ENCODE measurements at places on chromosomes 5 and 9. TPM values are rescaled to one million over a fixed set of nuclear protein-coding genes. Genes with fewer than 3 reads are reported as not detected.

NMUR2 gene
- not detected for total RNA-seq

DBH gene
- not detected for total RNA-seq

GMCL2 gene
- not detected for total RNA-seq

IFNA21 gene
- not detected for total RNA-seq

NDUFS6 gene
- total RNA-seq, result 69.2 TPM

FAM163B gene
- total RNA-seq, result not detected

SPINK13 gene
- not detected for total RNA-seq

NR2F1-AS1 gene
- total RNA-seq, result 9.5 TPM

DNA sequence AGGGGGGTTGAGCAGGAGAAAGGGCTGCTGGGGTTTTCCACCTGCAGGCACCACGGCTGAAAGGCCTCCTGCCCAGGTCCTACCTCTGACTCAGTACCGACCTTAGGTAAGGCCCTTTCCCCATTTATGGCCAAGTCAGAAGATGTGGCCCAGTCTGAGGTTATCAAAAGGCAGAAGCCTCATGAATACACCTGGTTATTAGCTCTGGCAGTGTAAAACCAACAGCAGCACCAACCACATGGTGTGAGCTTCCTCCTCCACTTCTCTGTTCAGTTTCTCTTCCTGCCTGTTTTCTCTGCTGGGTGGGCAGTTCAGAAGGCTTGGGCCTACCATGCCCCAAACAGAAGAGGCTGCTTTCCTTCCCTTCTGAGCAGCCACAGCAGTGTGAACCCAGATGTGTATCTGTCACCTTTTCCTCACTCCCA is 86.9 kb downstream of the UGCG start:
- DNase-seq, result no peak

DNA sequence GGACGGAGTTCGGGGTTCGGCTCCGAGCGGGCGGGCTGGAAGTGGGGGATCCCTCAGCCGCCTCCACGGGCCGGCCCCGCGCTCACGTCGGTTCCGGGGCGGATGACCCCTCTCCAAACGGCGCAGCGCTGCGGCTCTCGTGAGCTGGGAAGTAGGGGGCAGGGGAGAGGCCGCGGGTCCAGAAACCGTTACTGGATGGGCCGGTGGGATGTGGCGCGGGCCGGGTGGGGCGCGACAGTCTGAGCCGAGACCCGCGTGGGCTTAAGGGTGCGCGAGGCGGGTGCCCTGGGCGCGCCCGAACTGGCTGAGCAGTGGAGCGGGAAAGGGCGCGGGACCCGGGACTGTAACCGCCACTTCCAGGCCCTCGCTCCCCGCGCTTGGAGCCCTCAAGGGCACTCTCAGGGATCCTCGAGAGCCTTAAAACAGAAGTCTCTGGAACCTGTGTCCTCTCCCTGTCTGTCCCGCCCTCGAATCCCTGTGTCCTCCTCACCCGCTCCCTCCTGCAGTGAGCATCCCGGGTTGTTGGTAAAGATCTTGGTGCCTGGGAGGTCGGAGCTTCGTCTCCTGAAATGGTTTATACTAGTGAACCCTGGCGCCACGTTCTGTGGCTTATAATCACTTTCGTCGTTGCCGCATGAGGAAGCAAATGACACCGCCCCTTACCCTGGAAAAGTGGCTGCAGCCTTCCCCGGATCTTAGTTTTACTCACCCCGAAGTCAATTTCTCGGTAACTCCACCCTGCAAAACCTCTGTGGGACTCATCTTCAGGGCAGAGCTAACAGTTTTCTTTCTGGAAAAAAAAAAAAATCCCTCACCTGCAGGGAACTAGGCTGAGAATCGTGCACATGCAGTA is 571 bp upstream of the MARCHF11 start:
- DNase-seq, result no peak

DNA sequence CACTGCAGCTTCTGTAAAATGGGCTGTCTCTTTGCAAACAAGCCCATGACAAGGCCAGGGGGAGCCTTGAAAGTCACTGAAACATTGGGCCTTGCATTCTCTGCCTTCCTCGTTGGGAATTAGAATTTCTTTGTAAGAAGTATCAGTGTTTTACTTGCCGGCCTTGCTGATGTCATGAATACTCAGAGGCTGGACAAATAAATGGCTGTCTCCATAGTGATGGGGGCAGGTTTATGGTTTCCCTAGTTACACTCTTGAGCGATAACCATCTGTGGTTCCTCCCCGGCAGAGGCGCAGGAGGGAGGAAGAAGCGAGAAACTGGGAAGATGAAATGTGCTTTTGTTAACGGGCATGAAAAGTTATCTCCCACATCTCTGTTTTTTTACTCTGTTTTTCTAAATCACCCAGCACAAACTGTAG is 272.7 kb upstream of the PANK3 start:
- DNase-seq, result peak; percentile 83

DNA sequence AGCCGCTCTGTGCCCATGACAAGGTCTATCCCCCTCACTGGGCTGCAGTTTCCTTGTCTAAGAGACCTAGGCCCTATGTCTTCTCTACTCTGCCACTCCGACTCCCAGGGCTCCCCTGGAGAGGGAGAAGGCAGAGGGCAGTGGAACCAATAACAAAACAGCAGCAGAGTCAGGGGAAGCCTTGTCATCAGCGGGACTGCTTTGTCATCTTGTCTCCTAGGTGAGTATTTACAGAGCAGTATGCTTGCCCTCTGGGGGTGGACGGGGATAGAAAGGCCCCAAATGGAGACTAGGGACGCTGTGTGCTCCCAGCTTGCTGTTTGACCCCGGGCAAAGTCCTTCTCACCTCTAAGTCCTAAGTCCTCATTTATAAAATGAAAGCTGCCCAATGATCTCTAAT is 318.5 kb downstream of the CDK5RAP2 start:
- DNase-seq, result no peak

- DNase-seq, result no peak
These were observed 73.8 kb downstream of the MRPL36 start for GRCh38 chr5:1725641-1726468.

DNA sequence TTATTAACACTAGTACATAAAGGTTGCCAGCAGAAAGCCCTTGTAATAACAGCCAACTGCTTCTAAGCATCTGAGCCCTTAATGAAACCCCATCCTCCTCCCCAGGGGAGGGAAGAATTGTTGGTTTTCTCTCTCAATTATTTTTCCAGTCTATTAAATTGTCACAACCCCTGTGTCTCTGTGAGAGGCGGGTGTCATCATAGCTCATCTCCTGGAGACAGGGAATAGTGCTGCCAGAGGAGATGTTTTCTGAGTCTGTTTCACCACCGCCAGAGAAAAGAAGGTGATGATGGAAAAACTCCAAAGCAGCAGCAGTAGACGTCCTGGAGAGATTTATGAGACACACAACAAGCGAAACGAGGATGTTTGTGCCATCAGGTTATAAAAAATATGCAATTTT is 271.1 kb upstream of the NMUR2 start:
- no peak for DNase-seq

- DNase-seq, result no peak
These were observed 414.6 kb downstream of the CAAP1 start for GRCh38 chr9:26477963-26478362.

- no peak for DNase-seq
These were observed 52.7 kb downstream of the WNK2 start for GRCh38 chr9:93236541-93237206.

GRCh38 chr9:128946571-128947276 is 679 bp downstream of the DOLK start:
- DNase-seq, result no peak

DNA sequence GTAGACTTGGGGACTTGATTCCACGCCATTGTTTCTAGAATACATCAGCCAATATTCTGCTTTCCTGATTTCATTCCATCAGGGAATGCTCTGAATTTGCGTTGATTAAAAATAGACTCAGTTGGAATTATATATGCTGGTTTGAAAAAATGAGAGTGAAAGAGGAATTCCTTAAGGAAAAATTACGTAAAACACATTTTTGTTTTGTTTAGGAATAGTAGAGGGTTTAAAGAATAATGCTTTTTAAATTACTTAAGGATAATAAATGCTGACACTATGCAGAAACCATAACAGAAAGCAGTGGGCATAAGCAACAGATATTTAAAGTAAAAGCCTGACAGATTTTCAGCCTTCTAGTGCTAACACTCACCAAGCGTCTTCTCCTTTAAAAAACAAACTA is 235.0 kb downstream of the ADAMTS6 start:
- no peak for DNase-seq

GRCh38 chr9:88044200-88044599 is 69.9 kb upstream of the CDK20 start:
- DNase-seq, result no peak

DNA sequence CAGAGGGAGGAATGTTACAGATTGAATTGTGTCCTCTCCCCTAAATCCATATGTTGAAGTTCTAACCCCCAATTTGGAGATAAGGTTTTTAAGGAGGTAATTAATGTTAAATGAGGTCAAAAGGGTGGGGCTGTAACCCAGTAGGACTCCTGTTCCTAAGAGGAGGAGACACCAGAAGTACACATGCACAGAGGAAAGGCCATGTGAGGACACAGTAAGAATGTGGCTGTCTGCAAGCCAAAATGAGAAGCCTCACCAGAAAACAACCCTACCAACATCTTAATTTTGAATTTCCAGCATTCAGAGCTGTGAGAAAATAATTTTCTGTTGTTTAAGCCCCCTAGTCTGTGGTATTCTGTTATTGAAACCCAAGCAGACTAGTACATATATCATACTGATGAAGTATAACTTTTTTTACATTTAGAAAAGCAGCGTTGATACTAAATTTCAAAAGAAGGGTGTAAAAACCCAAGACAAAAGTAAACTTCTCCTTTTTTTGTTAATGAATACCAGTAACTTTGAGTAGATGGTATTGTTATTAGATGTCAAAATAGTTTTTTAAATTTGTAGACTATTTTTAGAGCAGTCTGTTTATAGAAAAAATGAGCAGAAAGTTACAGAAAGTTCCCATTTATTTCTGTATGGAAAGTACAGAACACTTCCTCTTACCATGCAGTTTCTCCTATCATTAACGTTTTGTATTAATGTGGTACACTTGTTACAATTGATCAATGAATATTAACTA is 25.1 kb downstream of the RNF180 start:
- DNase-seq, result no peak

DNA sequence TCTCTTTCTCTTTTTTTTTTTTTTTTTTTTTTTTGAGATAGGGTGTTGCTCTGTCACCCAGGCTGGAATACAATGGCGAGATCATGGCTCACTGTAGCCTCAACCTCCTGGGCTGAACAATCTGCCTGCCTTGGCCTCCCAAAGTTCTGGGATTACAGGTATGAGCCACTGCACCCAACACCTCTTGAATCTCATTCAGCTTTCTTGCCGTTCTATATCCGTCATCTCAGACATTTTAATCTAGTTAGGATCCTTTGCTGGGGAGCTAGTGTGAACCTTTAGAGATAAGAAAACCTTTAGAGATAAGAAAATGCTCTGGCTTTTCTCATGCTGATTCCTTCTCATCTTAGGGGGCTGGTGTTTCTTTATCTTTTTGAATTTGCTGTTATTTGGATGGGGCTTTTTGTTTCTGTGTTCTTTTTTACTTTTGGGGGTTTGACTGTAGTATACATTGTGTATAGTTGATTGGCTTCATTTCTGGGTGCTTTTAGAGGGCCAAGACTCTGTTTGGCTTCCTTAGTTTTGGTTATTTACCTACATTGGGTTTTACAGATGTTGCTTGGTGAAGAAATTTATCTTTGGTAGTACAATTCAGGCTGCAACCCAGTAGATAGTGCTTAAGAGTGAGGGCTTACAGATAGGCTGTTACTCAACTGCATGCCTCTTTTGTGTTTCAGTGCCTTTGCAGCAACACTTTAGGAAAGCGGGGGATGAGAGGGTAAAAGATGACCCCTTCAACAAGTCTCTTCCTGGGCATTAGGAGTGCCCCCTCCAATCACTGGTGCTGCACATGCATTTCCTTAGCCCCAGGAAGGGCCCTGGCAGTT is 41.9 kb upstream of the SLC36A1 start:
- no peak for DNase-seq

- DNase-seq, result no peak
These were observed 10.0 kb upstream of the MARCHF6 start for GRCh38 chr5:10343486-10343885.

GRCh38 chr5:87137283-87137682 is 130.4 kb upstream of the RASA1 start:
- no peak for DNase-seq

DNA sequence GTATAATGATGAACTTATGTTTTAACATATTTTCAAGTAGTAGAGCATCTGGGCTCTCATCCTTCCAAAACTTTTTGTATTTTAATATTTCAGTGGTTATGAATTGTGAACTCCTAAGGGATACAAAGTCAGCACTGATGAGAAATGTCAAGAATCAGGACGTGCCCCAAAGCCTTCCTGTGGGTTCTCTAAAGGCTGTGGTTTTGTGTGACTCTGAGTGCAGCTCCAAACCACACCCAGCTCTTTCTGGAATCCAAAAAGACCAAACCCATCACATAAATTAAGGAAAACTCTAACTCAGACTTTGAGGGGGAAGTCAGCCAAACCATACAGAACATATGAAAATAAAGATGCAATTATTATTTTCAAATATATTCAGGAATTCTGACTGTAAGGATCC is 40.8 kb upstream of the SMU1 start:
- DNase-seq, result no peak

GRCh38 chr5:144260121-144260520 is 89.4 kb downstream of the KCTD16 start:
- no peak for DNase-seq

- DNase-seq, result no peak
These were observed 853.3 kb downstream of the TLE1 start for GRCh38 chr9:80836013-80836412.

DNA sequence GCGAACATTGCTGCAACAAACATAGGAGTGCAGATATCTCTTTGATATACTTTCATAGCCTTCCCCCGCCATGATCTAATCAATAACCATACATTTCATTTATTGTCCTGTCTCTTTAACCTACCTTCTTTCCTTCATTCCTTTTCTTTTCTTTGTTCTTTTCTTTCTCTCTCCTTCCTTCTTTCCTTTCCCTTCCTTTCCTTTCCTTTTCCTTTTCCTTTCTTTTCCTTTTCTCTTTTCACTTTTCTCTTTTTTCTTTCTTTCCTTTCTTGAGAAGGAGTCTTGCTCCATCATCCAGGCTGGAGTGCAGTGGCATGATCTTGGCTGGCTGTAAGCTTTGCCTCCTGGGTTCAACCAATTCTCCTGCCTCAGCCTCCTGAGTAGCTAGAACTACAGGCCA is 100.3 kb downstream of the UNC13B start:
- DNase-seq, result no peak

- DNase-seq, result no peak
These were observed 41.0 kb downstream of the PCDHGC5 start for GRCh38 chr5:141529873-141530272.

GRCh38 chr5:112077180-112077579 is 320.2 kb upstream of the NREP start:
- no peak for DNase-seq

- DNase-seq, result peak; percentile 7
These were observed 650 bp downstream of the MRRF start for GRCh38 chr9:122265149-122265915.

DNA sequence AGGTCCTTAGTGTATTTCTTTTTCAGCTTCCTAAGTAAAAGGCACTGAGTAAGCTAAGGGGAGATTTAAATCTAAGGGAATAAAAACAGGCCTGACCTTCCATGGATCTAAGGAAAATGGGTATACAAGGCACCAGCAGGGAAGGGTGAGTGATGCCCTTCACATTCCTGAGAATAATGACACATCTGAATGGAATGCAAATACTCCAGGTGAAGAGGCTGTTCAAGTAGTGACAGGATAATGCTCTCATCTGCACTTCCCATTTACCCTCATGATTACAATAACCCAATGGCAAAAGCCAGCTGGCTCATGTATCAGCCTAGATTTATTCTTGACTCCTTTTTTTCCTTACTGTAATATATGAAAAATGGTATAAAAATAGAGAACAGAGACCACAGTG is 216.2 kb upstream of the ACTBL2 start:
- DNase-seq, result peak; percentile 66

GRCh38 chr9:110546411-110546871 is 33.1 kb downstream of the SVEP1 start:
- no peak for DNase-seq

All from kidney epithelial cell (primary cell).